Left lung (tissue), 14 donors: ENCODE measurements at places on chromosomes 7 and 10. TPM values are rescaled to one million over a fixed set of nuclear protein-coding genes. Genes with fewer than 3 reads are reported as not detected.

- DNase-seq: no peak
Measured at GRCh38 chr10:80281784-80282765, 7.4 kb downstream of the MAT1A start.

- DNase-seq: no peak
Measured at GRCh38 chr10:4839353-4839752, 13.3 kb downstream of the AKR1E2 start.

- DNase-seq: no peak
Measured at GRCh38 chr7:24910551-24911212, 69.3 kb downstream of the OSBPL3 start.

DNA sequence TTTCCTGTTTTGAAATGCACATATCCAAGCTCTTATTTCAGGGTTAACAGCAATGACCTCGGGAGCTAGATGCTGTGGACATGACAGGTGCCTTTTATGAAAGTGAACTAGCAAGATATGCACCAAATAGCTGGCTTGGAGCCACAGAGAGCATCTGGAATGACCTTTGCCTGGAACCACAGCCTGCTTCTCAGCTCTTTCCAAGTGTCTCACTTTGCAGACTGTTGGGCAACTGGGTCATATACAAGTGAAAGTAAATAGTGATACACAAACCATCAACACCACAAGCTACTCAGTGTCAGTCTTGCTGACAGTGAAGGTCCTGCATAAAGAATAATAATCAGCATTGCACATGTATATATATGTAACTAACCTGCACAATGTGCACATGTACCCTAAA, 183.5 kb downstream of the RNF133 start:
- no peak for DNase-seq

The ICA1 gene
- polyA plus RNA-seq: 42.3 TPM
